Activated CD4-positive, alpha-beta T cell treated with anti-CD3 and anti-CD28 coated beads, Interleukin-2, Interleukin-4, amounts not matched to agents 100 ng/mL and 50 ng/mL, durations not matched to agents 16 hours and 8 hours (primary cell): ENCODE measurements at places on chromosomes 5 and 9.

DNA sequence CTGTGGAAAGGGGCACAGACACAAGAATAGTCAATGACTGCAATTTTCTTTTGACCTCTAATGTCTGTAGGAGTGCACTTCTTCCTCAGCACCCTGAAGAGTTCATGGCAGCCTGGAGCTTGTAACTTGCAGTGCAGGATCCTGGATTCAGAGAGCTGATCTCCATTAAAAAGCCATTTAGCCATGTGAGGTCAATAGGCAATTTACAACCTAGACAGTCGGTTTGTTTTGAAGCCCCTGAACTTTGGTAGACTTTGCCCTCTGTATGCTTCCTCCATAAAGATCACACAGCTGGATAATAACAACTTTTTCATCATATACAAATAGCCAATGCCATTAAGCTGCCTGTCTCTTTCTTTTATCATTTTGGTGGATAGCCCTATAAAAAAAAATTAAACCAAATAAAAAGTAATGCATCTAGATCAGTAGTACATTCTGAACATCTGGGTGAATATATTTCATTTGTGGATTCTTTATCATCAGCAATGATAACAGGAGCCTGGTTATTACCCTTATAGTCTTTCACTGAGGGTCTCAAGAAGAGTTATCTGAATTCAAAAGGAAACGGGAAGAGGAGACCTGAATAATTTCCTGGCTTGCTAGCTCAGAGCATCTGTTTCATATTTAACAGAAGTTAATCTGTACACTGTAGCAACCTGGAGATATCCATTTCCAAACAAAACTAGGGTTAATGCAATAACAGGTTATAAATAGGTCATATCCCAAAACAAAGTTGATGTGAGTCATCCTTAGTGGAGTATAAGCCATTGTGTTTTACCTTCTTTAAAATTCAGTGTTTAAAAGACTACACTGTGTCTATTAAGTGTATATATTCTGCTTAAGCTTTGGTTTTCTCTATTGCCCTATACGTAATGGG lies 193.8 kb upstream of the ACTBL2 start:
- DNase-seq: no peak

- DNase-seq: no peak
These were observed 72.6 kb downstream of the MYO10 start for GRCh38 chr5:16863469-16863946.

DNA sequence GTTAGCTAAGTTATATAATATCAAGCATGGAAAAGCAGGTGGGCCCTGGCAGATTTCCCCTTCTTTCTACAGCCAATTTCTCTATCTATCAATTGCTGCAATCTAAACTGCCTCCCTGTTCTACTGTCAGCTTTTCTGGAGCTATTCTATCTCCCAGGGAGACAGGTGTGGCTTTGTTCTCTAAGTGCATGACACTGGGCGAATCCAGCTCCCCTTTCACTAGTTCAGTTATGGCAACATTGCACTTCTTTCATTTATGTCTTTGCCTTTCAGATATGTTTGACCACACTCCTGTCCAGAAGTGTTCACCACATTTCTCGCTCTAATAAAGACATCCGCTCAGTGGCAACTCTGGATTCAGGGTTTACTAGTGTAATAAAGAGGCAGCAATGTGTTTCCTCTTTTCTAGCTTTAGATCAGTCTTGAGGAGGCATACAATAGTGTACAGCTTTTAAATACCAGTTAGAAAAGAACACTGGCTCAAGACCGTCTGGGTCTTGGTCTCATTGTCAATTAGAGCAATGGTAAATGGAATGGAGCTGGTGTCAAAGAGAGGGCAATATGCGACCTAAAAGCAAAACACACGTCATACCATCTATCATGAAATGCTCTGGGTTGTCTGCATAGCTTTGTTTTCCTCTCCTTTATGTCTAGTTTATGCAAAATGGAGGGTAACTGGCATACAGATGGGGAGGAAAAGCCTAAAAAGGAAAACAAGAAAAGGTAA lies 197.0 kb downstream of the SLF1 start:
- DNase-seq: no peak

DNA sequence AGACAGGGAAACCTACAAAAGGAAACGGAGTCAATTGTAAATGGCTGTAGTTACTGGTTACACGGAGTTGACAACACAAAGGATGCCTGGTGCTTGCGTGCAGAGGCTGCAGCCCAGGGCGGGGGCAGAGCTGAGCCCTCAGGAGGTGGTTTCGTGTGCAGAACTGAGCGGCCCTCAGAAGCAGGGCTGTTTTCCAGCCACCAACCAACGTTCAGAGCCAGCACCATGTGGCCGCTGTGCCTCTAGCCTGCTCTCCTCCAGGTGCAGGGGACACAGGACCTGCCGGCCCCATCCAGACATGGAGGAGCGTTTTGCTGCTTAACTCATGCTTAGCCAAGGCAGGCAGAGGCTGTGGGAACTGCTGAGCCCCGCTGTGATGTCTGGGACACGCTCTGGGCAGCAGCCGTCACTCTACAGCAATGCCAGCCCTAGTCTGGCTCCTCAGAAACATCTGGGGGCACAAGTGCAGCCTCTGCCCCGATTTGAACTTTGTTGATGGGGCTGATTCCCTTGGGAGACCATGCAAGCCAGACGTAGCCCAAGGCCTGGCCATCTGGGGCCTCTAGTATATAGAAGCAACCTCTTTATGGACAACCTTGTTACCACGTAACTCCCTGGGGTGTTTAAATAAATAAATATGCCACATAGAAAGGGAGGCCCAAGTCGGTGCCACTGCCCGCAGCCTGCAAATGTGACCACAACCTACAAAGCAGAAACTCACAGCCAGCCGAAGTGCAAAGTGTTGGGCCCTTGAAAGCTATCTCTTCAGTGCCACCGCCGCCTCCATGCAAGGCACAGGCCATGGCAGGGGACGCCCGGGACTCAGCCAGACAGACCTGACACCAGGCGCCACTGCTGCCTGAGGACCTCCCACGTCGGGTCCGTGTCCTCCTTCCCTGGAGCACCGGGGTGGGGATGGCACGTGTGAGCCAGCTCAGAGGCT lies 42.1 kb downstream of the NKD2 start:
- no peak for DNase-seq

DNA sequence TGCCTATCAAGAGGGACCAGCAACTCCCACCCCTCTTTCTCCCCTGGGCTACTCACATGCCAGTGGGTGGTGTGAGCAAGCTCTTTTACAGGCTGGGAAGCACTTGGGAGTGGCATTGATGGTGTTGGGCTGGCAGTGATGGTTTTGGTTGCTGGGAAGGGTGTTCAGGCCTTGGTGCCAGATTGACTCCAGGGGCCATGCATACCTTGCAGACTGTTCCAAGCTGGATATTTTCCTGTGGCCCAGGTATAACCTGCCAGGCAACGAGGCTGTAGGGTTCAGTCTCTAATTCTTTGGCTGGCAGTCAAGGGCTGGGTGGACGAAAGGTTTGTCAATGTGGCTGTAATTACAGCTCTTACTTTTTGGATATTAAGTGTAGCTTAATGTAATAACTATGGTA lies 177.3 kb downstream of the MACROH2A1 start:
- no peak for DNase-seq

DNA sequence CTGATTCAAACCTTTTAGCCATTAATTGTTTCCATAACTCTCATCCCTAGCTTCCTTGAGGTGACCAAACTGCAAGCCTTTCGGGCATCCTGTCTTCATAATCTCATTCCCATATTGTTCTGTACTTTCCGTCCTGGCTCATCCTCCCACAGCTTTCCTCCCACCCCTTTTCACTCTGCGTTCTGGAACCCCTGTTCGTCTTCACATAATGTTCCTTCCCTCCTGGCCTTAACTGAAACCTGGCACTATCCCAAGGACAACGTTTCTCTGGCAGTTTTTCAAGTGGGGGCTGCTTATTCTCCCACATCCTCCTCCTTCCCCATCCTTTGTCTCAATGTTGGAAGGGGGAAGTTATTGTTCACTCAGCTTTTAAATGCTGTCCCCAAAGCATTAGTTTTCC lies 1.5 kb downstream of the ZNF189 start:
- no peak for DNase-seq

DNA sequence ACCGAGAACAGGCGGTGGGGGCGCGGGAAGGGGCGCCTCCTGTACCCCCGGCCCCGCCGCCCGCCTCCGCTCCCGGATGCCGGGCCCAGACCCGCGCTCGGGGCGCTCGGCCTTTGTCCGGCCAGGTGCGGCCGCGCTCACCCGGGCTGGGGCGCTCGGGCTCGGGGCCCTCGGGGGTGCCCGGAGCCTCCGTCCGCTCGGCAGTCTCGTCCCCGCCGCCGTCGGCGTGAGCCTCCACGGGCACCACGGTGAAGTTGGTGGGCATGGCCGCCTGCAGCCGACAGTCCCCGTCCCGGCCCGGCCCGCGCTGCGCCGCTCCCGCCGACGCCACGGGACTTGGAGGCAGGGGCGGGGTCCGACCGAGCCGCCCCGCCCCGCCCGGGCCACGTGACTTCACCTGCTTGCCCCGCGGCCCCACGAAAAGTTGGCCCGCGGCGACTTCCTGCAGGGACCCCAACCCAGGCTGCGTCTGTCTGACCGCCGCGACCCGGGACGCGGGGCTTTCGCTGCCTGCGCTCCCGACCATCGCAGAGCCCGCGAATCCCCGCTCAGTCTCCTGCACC lies at the start of gene SLC12A7:
TSS of gene SLC12A7 (minus strand) at position 337 of the 563 bp plus-strand sequence. CDS start at position 265, 72 bp downstream.
- peak; percentile 39 for DNase-seq
